ENCODE measurements at places on chromosomes 16 and 17.

- no peak for DNase-seq
Measured at GRCh38 chr16:27387724-27388123, 14.2 kb upstream of the IL21R start.

- DNase-seq, result no peak
Measured at GRCh38 chr17:19325542-19325941, 37.0 kb downstream of the B9D1 start.

DNA sequence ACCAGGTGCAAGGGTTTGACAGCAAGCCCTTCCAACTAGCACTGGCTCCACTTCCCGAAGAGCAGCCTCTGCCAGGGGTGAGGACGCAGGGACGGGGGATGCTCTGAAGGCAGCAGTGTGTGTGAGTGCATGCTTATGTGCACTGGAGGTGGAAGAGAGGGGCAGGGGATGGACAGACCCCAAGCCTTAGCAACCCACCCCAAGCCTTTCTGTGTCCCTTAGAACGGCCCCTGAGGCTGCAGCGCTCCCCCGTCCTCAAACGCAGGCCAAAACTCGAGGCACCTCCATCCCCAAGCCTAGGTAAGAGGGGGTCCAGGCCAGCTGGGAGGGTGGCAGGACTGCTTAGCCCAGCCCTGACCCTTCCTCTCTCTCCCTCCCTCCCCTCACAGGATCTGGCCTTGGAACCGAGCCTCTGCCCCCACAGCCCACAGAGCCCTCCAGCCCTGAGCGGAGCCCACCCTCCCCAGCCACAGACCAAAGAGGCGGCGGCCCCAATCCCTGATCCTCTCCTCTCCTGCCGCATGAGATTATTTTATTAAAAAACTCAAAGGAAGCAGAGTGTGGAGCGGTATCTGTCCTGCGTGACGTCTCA is 2.9 kb downstream of the ACD start:
- no peak for DNase-seq

- DNase-seq, result peak; percentile 28
Measured at GRCh38 chr17:44830359-44831288, 537 bp upstream of the GJC1 start.

DNA sequence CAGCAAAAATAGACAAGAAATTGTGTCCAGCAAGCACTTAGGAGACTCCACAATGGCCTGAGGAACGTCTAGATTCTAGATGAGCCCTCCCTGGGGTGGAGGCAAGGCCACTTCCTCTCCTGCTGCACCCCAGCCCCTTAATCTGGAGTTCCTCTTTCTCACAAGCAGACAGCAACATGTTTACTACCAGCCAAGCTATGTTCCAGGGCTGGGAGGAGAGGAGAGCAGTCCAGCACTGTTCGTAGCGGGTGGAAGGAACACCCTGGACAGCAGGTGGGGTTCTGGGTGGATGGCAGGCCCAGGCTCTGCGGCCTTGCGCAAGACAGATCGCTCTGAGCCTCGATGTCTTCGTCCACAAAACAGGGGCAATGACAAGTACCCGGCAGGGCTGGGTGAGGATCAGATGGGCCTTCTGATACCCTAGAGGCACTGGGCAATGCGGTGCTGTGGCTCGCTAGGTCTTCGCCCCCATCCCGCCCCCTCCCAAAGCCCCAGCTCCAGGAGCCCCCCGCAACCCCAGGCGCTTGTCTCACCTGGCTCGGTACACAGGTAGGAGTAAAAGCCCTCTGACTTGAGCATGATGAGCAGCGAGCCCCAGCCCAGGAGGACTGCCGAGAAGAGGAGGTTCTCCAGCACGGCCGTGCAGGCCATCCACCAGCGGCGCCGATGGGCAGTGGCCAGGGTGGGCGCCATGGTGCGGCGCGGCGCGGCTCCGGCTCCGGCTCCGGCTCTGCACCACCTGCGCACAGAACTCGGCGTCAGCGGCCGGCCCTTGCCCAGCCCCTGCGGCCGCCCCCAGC is 1.3 kb downstream of the SLC43A2 start:
- DNase-seq, result no peak

GRCh38 chr17:36773039-36773438 is 164.2 kb upstream of the LHX1 start:
- no peak for DNase-seq

- DNase-seq, result no peak
Measured at GRCh38 chr16:58026705-58027160, 1.2 kb downstream of the MMP15 start.

- DNase-seq, result no peak
Measured at GRCh38 chr17:78133179-78133951, 2.8 kb downstream of the TMC8 start.

DNA sequence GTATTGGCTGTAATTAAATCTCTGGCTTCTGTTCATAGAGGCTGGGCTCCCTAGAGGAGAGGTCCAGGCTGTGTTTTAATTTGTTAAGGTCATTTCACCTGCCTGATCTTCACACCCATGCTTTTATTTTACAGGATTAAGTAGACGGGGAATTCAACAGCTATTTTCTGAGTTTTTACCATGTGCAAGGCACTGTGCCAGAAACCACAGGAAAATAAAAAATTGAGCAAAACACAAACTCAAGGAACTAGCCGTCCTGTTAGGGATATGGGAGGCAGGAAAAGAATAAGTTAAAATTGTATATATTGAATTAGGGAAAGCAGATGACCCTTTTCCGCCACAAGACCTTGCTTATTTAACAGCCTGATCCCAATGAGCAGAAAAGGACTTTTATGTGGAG is 29.1 kb downstream of the HS3ST3A1 start:
- no peak for DNase-seq

DNA sequence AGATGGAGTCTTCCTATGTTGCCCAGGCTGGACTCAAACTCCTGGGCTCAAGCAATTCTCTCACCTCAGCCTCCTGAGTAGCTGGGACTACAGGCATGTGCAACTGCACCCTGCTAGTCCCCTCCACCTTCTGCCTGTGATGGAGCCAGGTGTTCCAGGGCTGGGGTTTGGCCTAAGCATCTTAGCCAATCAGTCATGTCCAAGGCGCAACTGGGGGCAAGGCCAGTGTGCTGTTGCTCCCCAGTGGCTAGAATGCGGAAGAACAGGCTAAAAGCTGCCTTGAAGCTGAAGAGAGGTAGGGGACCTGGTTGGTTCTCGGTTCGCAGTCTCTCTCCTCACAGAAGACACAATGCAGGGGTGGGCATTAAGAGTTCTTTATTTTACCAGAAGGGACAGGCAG is 18.6 kb downstream of the FLOT2 start:
- peak; percentile 40 for DNase-seq

DNA sequence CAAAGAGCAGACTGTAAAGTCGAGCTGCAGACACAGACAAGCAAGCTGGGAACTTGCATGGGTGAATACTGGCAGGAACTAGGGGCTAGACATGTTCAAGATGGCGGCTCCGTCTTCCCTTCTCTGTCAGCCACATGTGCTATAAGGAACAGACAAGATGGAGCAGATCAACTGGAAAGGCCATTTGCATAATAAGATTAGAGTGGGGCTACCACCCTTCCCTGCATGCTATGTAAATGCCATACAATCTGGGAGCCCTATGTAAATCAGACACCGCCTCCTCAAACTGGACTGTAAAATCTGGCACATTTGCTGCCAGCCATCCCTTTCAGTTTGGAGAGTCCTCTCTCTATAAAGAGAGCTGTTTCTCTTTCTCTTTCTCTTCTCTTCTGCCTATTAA is 640.1 kb upstream of the CDH8 start:
- DNase-seq, result no peak

DNA sequence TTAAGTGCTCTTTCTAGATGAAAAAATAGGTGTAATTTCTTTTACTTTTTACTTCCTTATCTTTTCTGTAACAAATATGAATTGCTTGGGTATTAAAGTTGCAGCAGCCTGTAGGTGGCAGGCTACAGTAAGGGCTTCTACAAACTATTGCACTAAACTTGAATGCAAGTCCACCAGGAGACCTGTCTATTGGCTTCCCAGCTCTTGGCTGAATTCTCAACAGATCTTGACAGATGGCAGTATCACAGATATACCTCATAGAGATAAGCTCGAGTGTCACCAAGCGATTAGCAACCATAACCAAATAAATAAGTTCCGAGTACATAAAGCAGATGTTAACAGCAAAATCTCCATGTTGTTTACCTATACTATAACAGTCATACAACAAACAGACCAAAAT is 5.9 kb downstream of the BBS2 start:
- DNase-seq, result peak; percentile 69

DNA sequence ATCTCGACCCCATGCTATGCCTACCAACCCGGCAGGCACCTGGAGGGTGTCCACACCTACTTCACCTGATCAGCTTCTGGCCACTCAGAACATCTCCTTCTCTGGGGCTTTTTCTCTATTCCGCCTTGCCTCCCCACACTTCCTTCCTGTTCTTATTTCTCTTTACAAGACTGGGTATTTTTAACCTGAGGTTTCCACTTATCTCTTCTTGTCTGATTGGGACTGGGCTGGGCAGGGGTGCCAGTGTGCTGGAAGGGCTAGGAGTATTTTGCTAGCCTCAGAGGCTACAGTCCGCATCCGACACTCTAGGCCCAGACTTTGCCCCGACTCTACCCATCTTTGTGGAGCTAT is 26.2 kb upstream of the ZNF652 start:
- no peak for DNase-seq

DNA sequence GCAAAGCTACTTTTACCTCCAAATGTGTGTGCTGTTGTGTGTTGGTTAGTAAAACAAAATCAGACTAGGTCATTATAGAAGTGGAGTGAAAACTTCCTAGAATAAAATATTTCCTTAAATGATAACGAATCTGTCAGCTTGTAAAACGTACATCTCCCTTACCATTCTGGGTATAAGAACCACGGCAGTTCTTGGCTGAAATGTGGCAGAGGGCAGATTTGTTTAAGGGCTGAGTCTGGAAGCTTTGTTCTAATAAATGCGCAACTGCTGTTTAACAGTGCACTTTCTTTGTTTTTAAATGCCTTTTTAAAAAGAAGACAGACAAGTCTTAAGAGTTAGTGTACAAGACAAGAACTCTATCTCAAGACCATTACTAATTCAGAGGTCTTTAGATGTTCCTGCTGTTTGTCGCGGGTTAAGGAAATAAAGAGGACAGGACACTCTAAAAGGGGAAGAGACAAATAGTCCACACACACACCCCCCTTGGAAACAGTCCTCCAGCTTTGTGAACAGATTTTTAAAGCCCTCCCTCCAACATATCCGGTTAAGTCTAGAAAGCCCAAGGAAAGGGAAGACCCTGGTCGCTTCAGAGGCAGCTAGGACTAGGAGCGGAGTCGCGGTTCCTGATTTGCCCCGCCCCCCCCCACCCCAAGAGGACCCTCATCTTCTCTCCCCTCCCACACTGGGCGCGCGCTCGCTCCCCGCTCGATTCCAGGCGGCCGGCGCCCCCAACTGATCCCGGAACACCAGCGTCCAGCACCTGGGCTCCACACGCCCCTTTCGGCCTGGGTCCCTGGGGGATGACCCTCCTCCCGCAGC is 658 bp downstream of the SYNRG start:
- DNase-seq, result peak; percentile 55

DNA sequence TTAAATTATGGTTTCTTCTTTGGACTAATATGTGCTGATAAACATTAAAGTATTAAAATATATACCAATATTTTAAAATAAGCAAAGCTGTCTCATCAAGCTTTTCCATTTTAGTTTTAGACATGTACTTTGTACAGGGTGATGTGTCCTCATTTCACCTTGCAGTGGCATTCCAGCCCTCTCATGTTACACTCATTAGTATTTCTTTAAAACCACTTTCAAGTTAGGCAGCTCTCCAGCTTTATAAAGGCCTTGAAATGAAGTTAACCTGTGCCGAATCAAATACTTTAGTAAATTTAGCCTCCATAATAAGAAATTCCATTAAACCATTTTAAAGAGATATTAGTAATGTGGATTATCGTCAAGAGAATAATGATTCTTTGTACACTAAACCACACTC is 107.6 kb upstream of the HLF start:
- peak; percentile 86 for DNase-seq

DNA sequence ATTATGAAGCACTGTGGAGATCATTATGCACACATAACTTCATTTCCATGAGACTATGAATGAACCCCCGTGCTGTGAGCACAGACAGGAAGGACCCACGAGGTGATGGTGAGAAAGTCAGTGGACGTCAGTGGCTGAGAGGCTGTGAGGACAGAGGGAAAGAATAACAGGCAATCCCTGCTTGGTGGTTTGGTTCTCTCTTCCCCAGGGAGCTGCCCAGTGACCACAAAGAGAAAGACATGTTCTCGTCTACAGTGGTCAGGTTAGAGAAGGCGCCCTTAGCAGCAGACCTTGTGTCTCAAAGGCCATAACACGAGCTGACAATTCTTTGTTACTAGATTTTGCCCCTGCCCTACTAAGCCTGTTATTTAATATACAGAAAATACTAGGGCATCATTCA is 609.2 kb downstream of the TOX3 start:
- DNase-seq, result peak; percentile 5

GRCh38 chr16:5016967-5017677 is 16.6 kb downstream of the NAGPA start:
- no peak for DNase-seq

- DNase-seq, result no peak
Measured at GRCh38 chr17:80802626-80803450, 188.8 kb upstream of the CHMP6 start.

DNA sequence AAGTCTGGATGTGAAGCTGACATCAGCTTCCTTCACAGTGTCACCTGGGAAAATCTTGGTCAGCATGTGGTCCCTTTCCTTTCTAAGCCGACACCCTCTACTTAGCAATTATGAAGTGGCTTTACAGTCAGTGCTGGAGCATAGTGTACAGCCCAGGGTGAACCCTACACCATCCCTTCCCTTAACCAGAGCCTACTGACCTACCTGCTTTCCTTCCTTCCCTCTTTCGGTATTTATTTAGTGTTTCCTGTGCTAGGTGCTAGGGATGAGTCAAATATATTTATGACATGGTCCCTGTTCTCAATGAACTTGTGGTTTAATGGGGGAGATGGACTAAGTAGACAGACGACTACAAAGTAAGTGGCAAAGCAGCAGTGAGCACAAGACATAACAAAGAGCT is 77.5 kb downstream of the CDK5R1 start:
- DNase-seq, result peak; percentile 15

DNA sequence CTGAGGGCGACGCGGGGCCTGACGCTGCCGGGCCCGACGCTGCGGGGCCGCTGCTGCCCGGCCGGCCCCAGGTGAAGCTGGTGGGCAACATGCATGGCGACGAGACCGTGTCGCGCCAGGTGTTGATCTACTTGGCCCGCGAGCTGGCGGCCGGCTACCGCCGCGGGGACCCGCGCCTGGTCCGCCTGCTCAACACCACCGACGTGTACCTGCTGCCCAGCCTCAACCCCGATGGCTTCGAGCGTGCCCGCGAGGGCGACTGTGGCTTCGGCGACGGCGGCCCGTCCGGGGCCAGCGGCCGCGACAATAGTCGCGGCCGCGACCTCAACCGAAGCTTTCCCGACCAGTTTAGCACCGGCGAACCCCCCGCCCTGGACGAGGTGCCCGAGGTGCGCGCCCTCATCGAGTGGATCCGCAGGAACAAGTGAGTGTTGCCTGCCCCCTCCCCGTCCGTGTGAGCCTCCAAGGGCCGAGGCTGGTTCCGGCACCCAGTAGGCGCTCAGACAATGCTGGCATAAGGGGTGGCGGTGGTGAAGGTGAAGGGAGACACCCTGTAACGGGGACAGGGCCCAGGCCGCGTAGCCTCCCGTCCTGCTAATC is 676 bp downstream of the CPD start:
- no peak for DNase-seq
